ENCODE measurements at places on chromosomes 7 and 10.

GRCh38 chr7:121666306-121666705, 206.7 kb upstream of the PTPRZ1 start:
- DNase-seq: no peak

DNA sequence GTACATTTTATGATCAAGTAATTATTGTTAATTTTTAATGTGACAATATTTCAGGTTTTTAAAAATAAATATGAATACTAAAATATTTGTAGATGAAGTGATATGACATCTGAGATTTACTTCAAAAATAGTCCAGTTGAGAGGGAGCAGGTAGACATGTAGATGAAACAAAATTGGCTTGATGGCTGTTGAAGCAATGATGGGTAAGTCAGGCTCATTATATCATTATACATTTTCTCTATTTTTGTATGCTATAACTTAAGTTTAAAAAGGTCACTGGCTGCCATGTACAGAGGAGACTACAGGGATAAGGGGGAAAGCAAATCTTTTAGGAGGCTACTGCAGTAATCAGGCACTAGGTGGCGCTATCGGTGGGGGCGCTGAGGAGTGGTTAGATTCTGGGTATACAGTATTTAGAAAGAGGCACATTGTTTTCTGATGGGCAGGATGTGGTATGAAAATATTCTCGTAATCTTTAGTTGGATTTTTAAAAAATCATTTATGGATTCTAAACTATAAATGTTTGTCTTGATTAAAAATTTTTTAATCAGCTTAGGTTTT, 189.8 kb upstream of the IMMP2L start:
- DNase-seq: peak; percentile 64

DNA sequence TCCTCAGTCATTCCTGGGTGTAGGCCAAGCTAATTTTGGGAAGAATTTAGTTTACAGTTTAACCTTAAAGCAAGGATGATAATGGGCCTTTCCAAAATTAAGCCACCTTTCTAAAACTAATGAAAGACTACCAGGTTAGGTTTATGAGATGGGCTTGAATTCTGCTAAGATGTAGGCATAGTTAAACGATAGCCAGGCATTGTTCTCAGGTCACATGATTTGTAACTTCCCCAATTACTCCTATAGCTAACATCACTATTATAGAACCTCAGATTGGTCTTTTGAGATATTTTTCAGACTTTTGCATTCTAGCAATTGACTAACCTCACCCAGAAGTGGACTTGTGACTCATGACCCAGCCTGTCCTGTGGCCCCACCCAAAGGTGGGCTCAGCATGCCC, 7.0 kb upstream of the NUB1 start:
- no peak for DNase-seq

GRCh38 chr7:46990761-46991160, 591.1 kb downstream of the TNS3 start:
- no peak for DNase-seq

DNA sequence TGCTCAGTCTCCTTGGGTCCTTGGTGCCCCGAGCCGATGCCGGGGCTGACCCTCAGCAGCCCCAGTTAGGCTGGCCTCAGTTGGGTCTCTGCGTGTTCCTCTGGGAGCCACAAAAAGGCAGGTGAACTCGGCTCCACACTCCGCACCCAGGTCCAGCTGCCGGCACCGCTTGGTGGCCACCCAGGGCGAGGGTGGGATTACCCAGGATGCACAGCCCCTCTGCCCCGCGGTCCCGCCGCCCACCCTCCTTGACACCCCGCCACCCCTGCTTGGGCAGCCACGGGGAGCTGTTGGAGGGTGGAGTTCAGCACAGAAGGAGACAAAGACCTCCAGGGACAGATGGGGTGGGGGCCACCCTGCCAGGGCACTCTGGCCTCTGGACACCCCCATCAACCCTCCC, 17.7 kb downstream of the VENTX start:
- DNase-seq: no peak

- no peak for DNase-seq
Observed at GRCh38 chr7:28142650-28143049, 37.9 kb downstream of the JAZF1 start.

All from Caco-2 (cell line).